ENCODE measurements at places on chromosomes 7 and 10.
A peak's percentile ranks its signal among the peaks of the same experiment; 100 is the strongest.

- DNase-seq: no peak
Measured at GRCh38 chr7:147047696-147048095, 931.1 kb downstream of the CNTNAP2 start.

GRCh38 chr7:148699782-148700629 lies 1.3 kb downstream of the CUL1 start:
- no peak for DNase-seq

DNA sequence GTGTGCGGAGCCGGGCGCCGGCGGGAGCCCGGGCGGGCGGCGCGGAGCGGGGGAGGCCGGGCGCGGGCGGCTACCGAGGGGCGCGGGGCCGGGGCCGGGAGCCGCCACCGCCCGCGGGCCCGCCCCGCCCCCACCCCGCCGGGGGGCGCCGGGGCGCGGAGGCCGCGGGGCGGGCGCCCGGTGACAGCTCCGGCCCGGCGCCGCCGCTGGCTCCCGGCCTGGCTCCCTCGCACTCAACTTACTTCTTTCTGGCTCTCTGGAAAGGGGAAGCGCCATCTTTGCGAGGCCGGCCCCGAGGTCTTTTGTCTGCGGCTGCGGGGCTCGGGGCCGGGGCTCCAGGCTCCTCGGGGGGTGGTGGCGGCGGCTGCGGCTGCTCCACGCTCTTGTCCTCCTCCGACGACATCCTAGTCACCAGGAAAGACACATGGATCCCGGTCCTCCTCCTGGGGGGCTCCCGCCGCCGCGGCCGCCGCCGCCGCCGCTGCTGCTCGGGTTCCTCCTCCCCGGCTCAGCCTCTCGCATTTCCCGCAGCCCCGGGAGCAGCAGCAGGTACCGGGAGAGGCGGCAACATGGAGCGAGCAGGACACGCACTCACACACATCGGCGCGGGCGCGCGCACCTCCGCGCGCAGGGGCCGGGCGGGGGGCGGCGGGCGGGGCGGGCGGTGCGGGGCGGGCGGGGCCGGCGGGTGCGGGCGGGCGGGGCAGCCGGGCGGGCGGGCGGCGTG lies at the start of gene KMT2C:
TSS of gene KMT2C (minus strand) at position 620 of the 727 bp plus-strand sequence. CDS start at position 403, 217 bp downstream.
- peak; percentile 19 for DNase-seq

- DNase-seq: no peak
Measured at GRCh38 chr10:102646610-102647442, 2.5 kb downstream of the TRIM8 start.

DNA sequence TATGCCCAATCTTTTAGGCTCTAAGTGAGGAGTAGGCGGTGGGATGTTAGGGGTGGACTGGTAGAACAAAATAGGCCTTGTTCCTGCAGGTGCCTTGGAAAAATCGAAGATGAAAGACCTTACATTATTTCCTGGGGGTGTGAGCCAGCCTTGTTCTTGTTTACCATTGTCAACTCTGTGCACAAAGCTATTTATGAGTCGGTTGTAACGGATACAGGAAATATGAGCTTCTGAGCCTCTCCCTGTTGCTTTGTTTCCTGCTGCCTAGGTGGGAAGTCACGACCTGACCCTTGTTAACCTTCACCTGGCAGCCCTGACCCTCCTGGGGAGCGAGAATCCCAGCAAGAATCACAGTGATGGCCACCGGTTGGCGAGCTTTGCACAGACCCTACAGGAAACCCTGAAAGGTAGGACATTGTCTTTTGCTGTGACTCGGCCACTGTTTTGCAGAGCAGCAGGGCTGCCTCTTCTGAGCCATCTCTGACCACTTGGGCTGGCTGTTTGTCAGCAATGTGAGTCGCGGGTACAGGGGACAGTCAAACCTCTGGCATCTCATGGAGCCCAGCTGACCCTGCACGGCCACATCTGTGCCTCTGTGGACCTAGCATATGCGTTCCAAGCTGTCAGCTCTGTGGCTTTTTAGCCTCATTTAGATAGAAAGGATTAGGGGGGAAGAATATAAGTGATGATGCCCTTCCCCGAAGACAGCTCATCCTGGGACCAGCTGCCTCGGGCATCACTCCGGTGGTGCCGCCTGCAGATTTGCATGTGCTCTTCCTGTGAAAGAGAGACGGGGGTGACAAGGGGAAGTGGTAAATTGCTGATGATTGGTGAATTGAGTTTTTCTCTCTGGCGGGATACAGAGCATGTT lies 102.1 kb upstream of the ANLN start:
- no peak for DNase-seq

GRCh38 chr10:29689001-29689400 lies 54.2 kb upstream of the SVIL start:
- DNase-seq: no peak

- DNase-seq: no peak
Measured at GRCh38 chr7:140911746-140912145, 13.0 kb downstream of the BRAF start.

GRCh38 chr10:124048371-124049290 lies 44.8 kb downstream of the CHST15 start:
- no peak for DNase-seq

GRCh38 chr10:79331709-79332108 lies 15.6 kb upstream of the PPIF start:
- DNase-seq: peak; percentile 47

DNA sequence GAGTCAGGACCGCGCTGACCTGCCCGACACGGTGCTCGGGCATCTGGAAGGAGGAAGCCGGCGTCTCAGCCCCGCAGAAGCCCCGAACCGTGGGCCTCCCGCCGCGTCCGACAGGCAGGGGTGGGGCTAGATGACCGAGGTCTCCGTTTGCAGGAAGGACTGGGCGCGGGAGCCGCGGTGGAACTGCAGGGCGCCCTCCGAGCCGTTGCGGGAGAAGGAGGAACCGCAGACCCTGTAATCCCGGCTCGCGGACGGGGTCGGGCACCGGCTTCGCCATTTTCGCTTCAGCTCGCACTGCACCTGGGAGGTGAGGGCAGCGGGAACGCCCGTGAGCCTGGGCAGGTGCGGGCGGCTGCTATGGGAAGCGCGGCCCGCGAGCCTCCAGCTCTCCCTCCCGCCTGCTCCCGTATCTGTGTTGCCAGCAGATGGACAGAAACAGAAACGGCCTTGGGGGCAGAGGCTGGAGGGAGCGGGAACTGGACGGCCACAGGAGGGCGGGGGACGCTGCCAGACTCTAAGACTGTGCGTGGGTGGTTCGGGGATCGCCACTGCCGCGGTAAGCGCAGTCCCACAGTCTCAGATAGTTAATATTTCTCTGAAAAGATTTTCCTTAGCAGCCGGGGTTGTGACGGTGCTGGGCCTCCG lies 114.1 kb downstream of the VIPR2 start:
- DNase-seq: no peak

DNA sequence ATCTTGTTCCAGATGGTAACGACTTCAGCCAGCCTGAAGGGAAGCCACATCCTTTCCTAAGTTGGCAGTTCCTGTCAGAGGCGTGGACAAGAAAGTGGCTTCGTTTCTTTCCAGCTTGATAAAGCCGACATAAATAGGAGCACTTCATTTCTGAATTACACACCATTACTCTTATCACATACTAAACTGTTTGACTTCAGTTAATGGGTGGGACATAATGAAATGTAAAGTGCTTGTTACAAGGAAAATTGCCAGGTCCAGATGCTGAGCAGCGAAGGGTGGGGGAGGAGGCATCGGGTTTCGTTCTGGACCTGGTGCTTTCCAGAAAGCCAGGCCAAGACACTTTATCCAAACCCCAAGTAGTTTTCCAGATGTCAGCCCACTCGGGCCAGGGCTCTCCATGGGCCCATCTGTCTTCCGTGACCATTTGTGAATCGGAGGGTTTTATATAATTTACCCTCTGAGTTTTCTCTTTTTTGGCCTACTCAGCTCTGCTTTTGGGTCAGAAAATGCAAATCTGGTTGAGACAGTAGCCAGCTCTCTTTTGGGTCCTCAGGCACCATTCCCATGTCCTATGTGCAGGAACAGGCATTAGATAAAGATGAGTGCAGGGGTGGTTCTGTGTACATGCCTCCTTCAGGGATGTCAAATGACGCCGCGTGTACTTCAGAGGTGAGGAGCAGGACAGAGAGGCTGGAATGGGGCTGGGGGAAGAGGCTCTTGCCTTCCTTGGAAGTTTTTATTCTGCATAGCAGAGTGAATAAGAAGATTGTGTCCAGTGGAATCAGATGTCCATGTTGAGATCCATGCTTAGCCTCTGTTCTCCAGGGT lies 90.2 kb downstream of the TACC2 start:
- DNase-seq: no peak
